Stimulated activated CD4-positive, alpha-beta T cell treated with anti-CD3 and anti-CD28 coated beads, Interleukin-1b, Interleukin-23, amount 100 ng/mL, for 1 hour (primary cell): ENCODE measurements at places on chromosomes 2 and 18.

GRCh38 chr2:173931751-173932150 is 33.4 kb downstream of the SP3 start:
- DNase-seq = no peak

- no peak for DNase-seq
Observed at GRCh38 chr2:179106676-179107428, 56.9 kb upstream of the CCDC141 start.

GRCh38 chr2:43438858-43439655 is 156.8 kb downstream of the THADA start:
- DNase-seq = no peak

- no peak for DNase-seq
Observed at GRCh38 chr2:178484245-178485041, 4.2 kb downstream of the PLEKHA3 start.

DNA sequence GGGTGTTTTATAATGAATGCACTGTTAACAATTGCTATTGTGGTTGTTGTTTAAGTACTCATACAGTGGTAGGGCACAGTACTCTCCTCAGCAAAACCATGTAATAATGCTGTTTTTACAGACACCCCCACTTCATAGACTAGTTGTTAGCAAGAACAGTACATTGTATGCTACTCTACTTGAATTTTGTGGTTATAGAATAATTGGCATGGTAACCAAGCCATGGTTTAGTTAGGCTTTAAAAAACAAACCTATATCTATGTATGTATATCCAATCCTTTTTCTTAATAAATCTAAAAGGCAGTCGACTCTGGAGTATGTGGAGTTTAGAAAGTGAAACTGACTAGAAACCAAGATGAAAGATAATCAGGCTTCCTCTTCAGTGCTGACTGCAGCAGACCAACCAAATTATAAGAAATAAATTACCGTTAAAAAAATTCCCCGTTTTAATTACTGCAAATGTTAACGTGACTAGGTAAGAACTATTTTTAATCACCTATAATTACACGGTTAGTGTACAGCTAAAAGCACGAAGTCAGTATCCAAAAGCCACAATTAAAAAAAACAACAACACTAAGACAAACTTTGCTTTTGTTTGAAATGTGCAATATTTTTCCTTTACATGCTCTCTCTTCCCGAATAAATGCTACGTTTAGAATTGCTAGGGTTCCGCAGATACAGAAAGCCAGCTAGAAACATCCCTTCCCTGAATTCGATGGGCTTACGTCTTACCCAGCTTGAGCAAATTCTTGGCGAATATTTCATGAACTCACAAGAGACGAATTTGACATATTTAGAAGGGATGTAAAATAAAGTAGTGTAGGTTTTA is 113.3 kb upstream of the SERTAD2 start:
- DNase-seq = no peak

GRCh38 chr2:122704109-122704563 is 948.7 kb downstream of the TSN start:
- no peak for DNase-seq

- no peak for DNase-seq
Observed at GRCh38 chr2:144587306-144587705, 67.4 kb upstream of the ZEB2 start.

DNA sequence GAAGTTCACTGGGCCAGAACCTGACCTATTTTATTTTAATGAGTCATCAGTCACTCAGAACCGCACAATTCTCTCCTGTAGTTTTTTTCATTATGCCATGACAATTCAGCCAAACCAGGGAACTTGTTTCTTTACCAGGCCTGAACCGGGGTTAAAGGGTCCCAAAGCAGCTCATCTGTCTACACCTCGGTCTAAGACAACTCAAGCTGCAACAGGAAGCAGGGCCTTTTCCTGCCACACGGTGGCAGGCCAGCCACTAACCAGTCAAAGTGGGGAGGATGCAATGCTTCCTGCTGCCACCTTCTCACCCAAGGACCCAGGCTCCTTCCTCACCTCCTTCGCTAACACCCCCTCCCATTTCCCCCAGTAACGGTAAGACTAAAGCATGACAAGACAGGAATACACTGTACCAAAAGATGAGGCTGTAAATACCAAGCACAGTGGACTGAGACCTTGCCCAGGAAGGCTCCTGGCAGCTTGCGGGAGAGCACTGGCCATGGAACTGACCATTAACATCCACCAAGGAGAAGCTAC is 56.7 kb upstream of the ACKR3 start:
- DNase-seq = peak; percentile 41

GRCh38 chr2:160372010-160372356 is 121.6 kb downstream of the RBMS1 start:
- DNase-seq = no peak

DNA sequence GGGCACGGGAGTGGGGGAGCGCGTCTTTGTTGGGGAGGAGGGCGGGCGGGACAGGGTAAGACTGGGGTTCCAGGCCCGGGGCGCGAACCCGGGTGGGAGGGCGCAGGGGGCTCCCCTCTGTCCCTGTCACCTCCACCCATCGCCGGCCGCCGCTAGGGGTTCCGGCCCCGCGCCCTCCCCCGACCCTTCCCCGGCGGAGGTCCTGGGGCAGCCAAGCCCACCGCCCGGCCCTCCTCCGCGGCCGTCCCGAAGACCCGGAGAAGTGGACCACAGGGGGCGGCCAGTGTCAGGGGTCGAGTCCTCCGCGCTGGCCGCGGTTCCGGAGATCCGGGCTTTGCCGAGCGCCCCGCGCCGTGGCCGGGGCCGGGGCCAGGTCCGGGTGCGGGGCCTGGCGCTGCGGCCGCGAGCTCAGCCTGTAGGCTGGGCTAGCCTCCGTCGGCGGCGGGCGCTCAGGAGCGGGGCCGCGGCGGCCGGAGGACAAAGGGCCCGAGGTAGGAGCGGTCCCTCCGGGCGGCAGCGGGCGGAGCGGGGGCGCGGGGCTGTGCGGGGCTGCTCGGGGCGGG is 16.6 kb upstream of the E2F6 start:
- DNase-seq = no peak

DNA sequence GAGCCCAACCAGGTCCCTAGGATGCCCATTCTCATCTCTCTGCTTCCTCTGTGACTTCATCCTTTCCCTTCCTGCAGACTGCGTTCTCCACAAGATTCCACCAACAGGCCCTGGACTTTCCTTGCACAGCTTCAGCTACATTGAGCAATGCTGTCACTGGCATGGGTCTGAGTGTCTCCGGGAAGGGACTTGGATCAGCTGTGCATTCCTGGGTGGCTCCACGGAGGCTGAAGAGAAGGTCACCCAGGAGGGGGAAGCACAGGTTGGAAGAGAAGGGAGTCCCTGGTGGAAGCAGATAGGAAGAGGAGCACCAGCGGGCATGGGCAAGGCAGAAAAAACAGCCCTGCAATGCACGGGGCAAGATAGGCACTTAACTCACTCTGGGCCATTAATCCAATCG is 140.5 kb downstream of the UXS1 start:
- DNase-seq = no peak

GRCh38 chr18:6156446-6156845 is 258.3 kb downstream of the L3MBTL4 start:
- no peak for DNase-seq

DNA sequence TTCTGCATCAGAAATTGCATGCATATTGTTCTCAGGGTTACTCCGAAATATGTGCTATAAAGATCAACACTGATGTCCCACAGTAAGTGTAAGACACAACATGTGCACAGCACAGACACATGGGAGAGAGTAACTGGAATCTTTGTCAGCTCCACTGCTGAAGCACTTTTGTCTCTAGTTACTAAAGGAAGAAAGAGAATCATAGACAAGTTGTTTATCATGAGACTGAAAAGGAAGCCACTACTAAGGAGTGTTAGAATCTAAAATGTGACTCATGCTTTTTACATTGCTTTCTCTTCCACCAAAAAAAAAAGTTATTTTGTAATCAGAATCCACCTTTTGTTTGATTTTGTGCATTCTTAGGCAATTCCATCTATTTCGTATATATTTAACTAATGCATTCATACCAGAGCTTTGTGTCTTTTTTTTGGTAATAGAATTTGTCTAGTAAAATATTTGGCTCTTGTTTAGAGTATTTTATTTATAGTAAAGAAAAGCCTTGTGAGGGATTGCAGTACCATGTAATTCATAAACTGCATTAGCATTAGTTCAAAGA is 502.4 kb downstream of the FBXO15 start:
- DNase-seq = no peak

DNA sequence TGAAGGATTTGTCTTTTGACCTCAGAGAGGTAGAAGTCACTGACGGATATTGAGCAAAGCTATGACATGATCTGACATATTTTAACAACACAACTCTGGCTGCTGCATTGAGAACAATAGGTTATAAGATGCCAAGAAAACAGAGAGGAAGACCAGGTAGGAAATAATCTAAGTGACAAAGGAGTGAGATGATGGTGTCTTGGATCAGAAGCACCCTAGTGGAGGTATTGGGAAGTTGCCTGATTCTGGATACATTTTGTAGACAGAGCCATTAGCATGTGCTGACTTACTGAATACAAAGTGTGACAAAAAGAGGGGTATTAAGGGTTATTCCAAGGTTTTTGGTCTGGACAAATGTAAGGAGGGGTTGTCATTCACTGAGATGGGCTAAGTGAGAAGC is 1438.1 kb downstream of the DPP10 start:
- DNase-seq = no peak

DNA sequence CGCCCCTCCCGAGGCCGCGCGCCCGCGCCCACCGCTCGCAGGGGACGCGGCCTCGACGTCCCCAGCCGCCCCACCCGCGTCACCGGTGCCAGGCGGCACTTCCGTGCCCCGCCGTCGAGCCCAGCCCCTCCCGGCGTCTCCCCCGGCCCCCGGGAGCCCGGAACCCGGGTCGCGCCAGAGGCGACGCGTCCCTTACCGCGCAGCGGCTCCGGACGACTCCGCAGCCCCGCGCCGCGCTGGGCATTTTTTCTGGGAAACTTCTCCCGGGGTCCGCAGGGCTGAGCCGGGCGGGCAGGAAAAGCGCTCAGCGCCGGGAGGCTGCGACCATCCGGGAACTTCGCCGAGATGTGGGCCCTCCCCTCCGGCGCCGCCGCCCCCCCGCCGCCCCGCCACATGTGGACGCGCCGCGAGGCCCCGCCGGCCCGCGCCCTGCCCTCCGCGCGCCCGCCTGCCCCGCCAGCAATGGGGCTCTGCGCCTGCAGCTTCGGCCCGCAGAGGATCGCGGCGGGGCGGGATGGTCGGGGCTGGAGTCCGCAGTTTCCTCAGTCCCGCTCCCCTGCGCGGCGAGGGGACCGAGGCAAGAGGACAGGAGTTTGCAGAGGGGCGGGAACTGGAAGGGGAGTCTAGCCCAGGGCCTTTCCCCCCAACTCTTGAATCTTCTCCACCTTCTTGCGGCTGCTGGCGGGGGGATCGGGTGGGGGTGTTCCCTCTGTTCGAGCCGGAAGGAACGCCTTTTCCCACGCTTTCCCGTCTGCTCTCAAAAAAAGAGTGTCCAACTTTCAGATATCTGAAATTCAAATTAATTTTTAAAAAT is 81.5 kb downstream of the CHRNA1 start:
- DNase-seq = peak; percentile 11

DNA sequence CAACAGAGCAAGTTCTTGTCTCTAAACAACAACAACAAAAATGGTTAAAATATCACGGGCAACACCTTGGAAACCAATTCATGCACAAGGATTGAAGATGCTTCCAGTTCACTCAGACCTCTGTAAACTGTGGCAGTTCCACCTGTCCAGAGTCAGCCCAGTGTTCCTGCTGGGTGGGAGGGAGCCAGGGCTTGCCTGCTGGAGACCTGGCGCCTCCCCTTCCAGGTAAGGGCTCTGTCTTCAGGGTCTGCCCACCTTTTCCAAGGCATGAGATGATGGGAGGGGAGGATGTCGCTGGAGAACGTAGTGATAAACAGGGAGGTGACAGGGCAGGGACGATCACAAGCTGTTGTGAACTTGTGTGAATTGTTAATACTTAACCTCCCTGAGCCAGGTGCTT is 9.8 kb upstream of the GPC1 start:
- no peak for DNase-seq

- no peak for DNase-seq
Observed at GRCh38 chr2:70388128-70388527, 86.3 kb upstream of the FAM136A start.

- DNase-seq = no peak
Observed at GRCh38 chr18:6721755-6722154, 7.8 kb upstream of the ARHGAP28 start.

GRCh38 chr2:233023761-233024410 is 8.6 kb upstream of the NEU2 start:
- no peak for DNase-seq

GRCh38 chr18:50847192-50847591 is 27.4 kb upstream of the MRO start:
- no peak for DNase-seq

GRCh38 chr18:37430357-37431076 is 135.1 kb downstream of the CELF4 start:
- DNase-seq = no peak

DNA sequence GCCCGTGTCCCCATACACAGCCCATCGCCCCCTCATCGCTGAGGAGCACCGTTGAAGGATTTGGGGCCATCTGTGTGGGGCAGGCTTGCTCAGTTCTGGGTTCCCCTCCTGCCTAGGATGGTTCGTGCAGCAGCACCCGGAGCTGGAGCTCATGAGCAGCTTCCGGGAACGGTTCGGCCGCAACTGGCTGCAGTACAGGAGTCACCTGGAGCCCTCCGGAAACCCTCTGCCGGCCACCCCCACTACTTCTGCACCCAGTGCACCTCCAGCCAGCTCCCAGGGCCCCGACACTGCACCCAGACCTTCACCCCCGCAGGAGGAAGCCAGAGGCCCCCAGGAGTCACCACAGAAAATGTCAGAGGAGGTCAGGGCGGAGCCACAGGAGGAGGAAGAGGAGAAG is 10.3 kb downstream of the STK11IP start:
- no peak for DNase-seq

- DNase-seq = no peak
Observed at GRCh38 chr2:235371018-235371417, 122.8 kb upstream of the AGAP1 start.

GRCh38 chr2:230863442-230864121 is 1.2 kb upstream of the ITM2C start:
- DNase-seq = no peak

DNA sequence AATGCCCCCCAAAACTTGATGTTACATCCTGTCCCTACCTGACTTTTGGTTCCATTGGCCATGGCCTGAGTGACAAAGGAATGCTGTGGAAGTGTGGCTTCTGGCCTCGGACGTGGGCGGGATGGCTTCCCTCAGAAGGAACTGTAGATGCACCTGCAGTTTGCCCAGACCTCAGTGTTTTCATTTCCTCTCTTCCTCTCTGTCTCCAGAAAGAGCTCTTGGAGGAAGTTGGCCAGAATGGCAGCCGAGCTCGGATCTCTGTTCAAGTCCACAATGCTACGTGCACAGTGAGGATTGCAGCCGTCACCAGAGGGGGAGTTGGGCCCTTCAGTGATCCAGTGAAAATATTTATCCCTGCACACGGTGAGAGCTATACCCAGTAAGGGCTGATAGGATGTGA is 61.0 kb upstream of the TMEM87B start:
- no peak for DNase-seq
